GM13976 (cell line): ENCODE measurements at places on chromosomes 2 and 18.

DNA sequence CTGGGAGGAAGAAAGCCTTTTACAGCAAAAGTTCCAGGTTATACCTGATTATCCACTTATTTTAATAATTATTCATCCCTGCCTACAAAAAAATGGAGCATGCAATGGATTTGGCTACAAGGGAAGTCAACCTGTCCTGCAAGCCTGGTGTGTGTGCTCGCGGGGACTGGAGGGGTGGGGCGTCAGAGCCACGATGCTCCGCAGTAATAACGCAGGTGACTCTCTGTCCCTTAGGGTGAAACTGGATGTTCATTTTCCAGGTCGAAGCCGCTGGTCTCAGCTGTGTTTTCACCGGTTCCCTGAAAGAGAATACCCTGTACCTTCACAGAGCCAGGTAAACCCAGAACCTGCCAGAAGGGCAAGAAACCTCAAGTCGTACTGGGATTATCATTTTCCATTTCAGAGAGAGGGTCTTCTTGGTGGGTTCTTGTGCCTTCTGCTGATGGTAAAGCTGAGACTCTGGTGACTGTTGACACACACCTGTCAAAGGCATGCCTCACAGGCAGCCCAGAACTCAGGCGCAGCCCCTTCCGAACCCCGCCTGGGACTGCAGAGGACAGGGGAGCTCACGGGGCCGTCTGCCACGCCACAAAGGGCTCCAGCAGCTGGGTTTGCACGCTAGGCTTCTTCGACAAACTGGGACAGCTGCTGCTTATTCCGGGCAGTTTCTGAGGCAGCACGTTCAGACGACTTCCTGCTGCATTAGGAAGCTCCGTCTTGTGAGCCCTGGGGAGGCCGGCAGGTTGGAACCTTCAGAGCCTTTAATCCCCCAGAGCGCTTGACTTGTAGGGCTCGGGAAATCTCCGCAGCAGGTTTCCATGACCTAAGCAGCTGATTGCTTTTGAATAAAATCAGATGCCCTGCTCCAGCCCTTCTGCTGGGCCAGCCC is 58.6 kb downstream of the KCNG2 start:
- peak; percentile 77 for DNase-seq

DNA sequence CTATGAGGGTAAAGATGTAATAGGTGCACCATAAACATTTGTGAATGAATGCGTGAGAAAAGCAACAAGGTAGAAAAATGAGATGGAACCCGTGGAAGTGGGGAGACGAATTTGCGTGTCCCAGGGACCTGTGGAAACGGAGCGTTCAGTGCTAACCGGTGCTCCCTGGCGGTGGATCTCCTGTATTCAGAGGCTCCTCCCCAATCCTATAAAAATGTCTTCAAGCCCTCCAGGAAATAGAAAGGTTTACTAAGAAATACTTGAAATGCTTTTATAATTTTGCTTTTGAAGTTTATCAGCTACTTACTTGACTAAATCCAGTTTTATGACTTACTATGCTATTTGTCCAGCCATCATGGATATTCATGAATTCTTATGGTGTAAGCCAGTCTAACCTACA is 62.8 kb upstream of the RBM44 start:
- DNase-seq = no peak

GRCh38 chr18:5975111-5976002 is 80.0 kb upstream of the TMEM200C start:
- peak; percentile 70 for DNase-seq

GRCh38 chr2:5316001-5316490 is 376.1 kb upstream of the SOX11 start:
- DNase-seq = no peak

DNA sequence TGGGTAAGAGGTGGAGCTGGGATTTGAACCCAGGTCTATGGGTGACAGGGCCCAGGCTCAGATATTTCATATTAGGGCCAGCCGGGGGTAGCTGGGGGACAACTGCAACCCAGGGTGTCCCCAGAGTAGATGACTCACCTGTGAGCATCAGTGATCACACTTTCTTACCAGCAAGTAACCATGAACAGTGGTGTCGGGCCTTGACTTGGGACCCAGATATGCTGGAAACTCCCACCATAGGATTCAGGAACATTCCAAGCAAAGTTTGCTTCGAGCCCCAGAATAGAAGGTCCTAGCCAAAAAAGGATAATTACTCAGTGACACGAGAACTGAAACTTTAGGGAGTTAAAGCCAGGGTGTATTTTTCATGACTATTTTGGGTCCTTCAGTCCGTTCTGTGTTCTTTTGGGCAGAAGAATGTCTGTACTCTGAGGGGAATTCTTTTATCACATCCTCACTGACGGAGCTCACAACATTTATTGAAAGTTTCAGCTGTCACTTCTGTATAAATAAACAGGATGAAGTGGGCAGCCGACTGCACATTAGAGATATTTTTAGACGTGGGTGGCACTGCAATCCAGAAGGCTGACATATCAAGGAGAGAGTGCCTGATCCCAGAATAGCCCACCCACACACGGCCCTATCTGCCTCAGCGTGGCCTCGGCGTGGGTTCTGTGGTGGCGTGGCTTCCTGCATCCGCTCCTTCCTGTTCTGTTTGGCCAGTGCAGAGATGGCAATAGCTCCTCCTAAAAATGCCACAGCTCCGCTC is 45.6 kb downstream of the RAMP1 start:
- DNase-seq = no peak

GRCh38 chr2:64018701-64019082 is 536 bp downstream of the VPS54 start:
- DNase-seq = no peak

GRCh38 chr2:121598087-121598486 is 51.2 kb downstream of the CLASP1 start:
- DNase-seq = no peak

DNA sequence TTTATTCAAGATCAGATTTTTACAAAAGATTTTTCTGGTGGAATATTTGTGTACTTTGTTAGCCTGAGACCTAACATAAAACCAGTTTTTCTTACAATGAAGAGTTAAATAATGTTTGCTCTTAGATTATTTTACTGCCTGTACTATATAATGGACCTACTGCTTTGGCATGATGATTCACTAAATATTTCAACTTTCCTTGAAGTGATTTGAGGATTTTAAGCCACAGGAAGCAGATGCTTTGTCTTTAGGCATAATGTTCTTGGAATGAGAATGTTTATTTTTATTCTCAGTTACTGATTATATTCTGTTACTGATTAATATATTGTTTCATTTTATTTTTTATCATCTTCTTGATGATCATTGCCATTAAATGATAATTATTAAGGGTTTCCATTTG is 175.3 kb upstream of the LRP1B start:
- DNase-seq = no peak

DNA sequence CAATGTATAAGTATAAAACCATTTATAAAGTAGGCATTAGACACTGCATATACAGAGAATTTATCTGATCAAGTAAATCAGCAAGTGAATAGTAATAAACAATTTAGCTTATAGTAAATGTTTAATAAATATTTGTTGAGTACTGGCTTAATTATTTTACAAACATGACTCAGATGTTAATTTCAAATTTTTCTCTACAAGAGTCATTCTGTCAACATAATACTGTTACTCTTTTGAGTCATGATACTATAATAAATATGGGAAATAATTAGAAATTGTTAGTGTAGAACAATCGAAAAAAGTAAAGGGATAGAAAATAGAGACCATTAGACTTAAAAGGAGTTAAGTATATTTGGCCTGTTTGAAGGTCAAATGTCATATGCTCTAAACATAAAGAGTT is 133.6 kb upstream of the MC4R start:
- DNase-seq = no peak

DNA sequence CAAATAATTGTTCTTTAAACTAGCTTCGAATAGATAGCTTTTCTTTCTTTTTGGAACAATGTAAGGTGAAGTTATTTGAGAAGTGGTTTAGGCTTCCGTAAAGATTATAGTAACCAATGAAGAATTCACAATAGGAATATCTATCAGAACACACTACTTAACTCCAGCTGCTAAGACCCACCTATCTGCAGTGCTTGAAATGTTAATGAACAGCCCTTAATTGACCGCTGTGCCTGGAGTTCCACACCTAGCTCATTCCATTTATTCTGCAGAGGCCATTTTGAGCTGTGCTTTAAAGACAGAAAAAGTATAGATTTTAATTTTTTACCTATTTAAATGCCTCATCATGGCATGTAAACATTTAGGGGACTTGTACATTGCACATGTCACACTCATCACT is 83.3 kb upstream of the APCDD1 start:
- no peak for DNase-seq

DNA sequence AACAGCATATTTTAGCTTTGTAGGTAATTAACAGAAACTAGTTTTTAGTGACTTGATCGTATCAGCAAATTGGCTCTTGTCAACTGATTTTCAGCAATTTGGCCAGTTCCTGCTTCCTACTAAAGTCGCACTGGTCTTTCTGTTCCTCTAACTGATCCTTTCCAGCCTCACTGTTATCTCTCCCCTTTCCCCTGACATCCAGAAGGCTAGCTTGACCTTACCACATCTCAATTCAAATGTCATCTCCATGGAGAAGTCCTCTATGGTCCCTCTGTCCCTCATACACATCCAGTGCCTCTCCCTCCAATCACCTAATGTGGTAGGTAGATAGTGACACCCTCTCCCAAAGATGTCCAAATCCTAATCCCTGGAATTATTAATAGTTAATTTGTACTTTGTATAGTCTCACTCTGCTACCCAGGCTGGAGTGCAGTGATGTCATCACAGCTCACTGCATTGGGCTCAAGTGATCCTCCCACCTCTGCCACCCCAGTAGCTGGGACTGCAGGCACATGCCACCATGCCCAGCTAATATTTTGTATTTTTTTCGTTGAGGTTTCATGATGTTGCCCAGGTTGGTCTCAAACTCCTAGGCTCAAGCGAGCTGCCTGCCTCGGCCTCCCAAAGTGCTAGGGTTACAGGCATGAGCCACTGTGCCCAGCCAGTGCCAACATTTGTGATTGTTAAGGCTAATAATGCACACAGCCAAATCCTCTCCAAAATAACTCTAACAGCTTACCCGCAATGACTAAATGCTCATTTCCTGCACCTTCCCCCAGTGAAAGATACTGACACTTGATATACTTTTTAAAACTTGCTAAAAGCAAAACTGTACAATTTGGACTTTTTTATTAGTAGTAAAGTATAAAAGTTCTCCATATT is 16.9 kb downstream of the PSTPIP2 start:
- peak; percentile 53 for DNase-seq

DNA sequence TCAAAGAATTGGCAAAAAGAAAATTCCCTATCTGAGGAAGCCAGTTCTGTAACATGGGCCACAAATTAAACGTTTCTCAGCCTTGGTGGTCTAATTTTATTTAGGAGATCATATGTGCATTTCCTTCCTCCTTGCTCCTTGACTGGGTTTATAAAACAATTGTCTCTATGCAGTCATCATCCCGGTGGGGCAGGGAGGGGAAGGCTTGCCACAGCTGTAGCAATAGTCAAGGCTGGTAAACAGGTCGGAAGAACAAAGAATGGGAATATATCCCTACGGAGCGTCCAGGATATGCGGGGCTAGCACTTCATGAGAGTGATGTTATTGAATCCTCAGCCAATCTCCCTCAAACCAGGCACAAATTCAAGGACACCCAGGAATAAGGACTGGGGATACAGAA is 143.8 kb downstream of the RNF152 start:
- no peak for DNase-seq
